Bronchial epithelial cell (primary cell): ENCODE measurements at places on chromosomes 1 and 21. TPM values are rescaled to one million over a fixed set of nuclear protein-coding genes. Genes with fewer than 3 reads are reported as not detected.

Gene AIRE
- total RNA-seq = not detected in 2 replicates

Gene TTC22
- total RNA-seq = 7.4 and 12.5 TPM in 2 replicates

- no peak for DNase-seq
Measured at GRCh38 chr1:188372821-188373220, 1544.1 kb downstream of the PLA2G4A start.

- no peak for DNase-seq
Measured at GRCh38 chr1:228452194-228453021, 34.8 kb upstream of the RNF187 start.

GRCh38 chr1:93678946-93679480 is 2.6 kb downstream of the BCAR3 start:
- no peak for DNase-seq

GRCh38 chr1:12745126-12745991 is 641 bp upstream of the CFAP107 start:
- DNase-seq = no peak

GRCh38 chr1:244356376-244356775 is 95.3 kb downstream of the ADSS2 start:
- no peak for DNase-seq

DNA sequence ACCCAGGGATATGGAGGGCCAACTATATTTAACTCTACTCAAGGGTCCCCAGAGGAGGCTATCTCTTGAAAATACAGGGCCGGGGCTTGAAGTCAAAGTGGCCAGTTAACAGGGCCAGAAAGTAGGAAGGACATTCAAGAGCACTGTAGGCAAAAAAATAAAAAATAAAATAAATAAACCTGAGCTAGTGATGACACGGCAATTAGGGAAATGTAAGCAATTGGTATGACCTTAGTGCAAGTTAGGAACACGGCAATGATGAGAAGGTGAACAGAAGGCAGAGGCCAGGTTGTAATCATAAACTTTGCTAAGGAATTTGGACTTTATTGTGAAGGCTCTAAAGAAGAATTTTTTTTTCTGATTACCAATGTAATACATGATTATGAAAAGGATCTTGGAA is 3.4 kb upstream of the B3GALNT2 start:
- no peak for DNase-seq

Gene CRYZL1
- total RNA-seq = 10.8 and 23.0 TPM in 2 replicates

Gene MCOLN2
- under 0.01 and 0.64 TPM in 2 replicates for total RNA-seq

Gene CLCA1
- 0.26 TPM in 1 of 2 replicates, not detected in the other for total RNA-seq

Gene ATP1A2
- not detected in 2 replicates for total RNA-seq

- peak; percentile 15 for DNase-seq
Measured at GRCh38 chr1:41840592-41841246, 78.0 kb downstream of the HIVEP3 start.

- no peak for DNase-seq
Measured at GRCh38 chr1:109782514-109782913, 18.8 kb upstream of the EPS8L3 start.
